ENCODE measurements at places on chromosomes 7 and 10.

DNA sequence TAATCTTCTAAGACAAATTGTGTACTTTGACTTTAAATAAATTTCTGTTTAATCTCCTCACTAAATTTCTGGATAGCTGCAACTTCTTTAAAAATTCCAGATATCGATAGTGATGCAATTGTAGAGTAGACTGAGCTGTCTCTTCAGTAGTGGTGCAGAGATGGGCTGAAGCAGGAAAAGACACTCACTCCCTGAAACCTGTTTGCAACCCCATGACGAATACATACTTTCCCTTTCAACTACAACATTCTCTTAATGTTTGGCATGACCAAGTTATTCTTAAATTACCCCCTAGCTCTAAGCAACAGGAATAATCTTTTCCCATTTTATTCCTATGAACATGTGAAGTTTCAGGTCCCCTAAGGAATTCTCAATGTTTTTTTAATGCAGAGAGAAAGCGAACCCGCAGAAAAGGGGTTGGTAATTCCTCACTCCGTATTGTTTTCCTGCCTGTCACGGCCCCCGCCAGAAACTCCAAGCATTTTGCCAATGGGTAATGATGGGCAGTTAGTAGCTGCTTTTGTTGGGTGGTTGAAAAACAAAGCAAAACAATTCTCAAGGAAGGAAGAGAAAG lies 1.3 kb downstream of the THSD7A start:
- no peak for DNase-seq

DNA sequence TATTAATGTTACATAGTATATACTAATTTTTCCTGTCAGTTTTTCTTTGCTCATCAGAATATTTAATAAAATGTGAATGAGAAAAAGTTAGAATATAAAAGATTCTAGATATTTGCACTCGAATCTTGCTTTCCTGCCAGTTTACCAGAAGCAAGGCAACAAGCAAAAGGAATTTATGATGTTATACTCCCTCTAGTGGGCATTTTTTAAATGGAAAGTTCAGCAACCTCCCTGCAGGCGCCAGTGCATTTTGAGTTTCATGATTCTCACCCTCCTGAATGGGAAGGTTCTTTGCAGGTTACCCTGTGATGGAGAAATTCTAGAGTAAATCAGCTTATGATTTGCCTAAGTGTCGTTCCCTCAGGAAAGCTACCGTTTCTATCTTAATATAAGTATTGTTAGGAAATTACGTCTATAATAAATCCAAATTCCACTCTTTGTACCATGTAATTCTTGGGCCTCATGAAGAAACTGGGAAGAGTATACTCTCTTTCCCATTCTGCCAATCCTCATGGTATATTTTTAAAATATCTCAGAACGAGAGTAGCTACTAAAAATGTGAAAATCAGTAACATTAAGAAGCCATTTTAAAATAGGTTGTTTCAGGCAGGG lies 350.0 kb downstream of the CRPPA start:
- DNase-seq = no peak

- peak; percentile 41 for DNase-seq
Observed at GRCh38 chr7:1555046-1555812, 776 bp downstream of the TMEM184A start.

- DNase-seq = no peak
Observed at GRCh38 chr10:79237454-79238157, 109.7 kb upstream of the PPIF start.

GRCh38 chr10:132963430-132963960 lies 21.1 kb upstream of the CFAP46 start:
- DNase-seq = no peak

DNA sequence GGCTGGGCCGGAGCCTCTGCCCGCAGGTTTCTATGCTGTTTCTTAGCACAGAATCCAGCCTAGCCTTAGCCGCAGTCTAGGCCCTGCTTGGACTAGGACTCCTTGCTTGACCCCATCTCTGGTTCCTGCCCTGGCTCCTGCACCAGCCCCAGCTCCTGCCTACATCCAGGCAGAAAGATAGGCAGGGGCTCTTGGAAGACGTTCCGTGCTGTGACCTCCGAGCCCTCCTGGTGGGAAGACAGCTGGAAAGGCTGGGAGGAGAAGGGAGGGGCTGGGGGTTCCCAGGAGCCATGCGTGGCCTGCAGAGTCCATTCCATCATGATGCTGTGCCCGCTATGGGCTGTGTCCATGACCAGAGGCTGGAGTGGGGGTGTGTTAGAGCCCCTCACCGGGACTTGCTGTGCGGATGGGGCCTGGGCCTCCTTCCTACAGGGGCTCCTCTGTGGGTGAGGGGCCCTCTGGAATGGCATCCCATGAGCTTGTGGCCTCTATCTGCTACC lies 26.2 kb downstream of the RAMP3 start:
- DNase-seq = no peak

GRCh38 chr10:95289003-95289920 lies 1.5 kb downstream of the PDLIM1 start:
- DNase-seq = no peak

DNA sequence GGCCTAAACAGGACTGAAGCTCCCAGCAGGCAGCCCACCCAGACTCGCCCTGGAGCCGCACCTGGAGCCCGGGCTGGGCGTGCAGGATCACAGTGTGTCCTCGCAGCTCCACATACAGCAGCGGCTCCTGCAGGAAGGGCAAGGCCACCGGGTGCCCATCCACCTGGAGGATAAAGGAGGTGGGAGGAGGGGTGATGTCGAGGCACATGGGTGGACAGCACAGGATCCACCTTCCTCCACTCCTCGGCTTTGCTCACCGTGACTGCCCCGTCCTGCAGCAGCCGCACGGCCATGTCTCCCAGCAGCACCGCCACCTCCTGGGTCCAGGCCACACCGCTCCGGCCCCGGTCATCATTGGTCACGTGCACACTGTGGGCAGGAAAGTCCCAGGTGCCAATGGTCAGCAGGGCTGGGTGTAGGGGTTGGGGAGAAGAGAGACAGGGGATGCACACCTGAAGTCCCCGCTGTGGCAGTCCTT lies 16.8 kb downstream of the ATP6V1F start:
- DNase-seq = no peak

GRCh38 chr10:69638642-69639041 lies 8.6 kb downstream of the FAM241B start:
- DNase-seq = no peak

GRCh38 chr10:22615819-22616499 lies 98.4 kb downstream of the PIP4K2A start:
- DNase-seq = no peak

GRCh38 chr7:101817471-101818286 lies at the start of gene CUX1:
Gene CUX1, plus strand, starts transcription at chr7:101817626. Its CDS starts 14 bp downstream, at chr7:101817640.
- no peak for DNase-seq
